ENCODE measurements at places on chromosomes 1 and 21.
A peak's percentile ranks its signal among the peaks of the same experiment; 100 is the strongest.

GRCh38 chr1:177181631-177182291 lies 11.0 kb downstream of the BRINP2 start:
- DNase-seq: peak; percentile 30

- peak; percentile 45 for DNase-seq
These were observed 516 bp downstream of the RCOR3 start for GRCh38 chr1:211259638-211260126.

GRCh38 chr1:21861602-21862429 lies 49.8 kb downstream of the LDLRAD2 start:
- no peak for DNase-seq

DNA sequence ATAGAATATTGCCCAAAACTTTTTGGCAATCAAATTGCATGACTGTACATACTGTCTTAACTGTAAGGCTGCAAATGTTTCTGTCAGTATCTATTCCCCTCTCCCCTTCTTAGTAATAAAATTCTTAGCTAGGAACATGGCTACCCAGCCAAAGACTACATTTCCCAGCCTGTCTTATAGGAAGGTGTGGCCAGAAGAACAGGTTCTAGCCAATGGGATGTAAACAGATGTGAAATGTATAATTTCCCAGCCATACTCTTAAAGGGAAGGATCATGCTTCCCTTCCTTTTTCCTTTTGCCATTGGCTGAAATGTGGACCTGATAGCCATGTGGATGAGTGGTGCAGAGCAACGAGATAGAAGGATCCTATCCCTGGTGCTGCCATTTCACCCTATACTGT lies 7.0 kb upstream of the HIVEP3 start:
- DNase-seq: no peak

DNA sequence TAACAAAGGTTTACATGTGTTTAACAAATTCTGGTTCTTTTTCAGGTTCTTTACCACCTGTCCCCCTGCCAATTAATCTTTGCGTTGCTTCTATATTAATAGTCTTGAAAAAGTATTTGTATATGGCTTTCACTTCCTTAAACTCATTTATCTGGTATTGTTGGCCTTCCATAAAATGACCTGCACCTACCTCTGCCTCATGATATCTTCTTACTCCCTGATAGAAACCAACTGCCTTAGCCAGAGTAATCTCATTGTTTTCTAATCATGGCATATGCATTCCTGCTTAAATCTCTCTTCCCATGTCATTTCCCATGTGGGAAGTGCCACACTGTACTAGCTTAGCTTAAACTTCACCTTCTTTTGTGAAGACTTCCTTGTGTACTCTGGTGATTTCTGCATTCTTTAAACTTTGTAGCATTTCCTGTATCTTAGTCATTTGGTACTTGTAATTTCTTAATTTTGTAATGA lies 8.7 kb downstream of the SMG7 start:
- DNase-seq: no peak

DNA sequence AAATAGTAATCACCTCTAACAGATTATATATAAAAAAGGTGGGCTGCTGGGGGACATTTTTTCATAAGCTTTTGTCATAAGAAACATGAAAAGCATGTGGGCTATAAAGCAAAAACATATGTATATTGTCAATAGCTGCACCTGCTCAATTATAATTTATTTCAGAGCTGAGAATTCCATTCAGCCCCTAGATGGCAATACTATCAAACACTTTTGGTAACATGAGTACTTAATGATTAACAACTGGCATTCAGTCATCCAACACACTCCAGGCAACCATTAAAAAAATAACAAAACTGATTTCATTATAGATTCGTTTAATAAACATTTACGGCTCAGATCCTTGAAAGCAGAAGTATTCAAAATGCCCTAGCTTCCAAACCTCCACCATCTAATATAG lies 115.1 kb downstream of the KCTD3 start:
- DNase-seq: no peak

DNA sequence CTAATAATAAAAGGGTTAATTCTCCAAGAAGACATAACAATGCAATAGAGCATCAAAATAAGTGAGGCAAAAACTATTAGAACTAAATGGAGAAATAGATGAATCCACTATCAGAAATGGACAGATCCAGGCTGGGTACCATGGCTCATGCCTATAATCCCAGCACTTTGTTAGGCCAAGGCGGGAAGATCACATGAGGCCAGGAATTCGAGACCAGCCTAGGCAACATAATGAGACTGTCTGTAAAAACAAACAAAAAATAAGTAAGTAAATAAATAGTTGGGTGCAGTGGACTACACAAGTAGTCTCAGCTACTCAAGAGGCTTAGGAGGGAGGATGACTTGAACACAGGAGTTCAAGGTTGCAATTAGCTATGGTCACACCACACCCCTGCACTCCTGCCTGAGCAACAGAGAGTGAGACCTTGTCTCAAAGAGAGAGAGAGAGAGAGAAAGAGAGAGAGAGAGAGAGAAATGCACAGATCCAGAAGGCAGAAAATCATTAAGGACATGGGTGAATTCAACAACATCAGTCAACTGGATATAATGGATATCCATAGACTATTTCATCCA lies 12.3 kb downstream of the FRRS1 start:
- no peak for DNase-seq

DNA sequence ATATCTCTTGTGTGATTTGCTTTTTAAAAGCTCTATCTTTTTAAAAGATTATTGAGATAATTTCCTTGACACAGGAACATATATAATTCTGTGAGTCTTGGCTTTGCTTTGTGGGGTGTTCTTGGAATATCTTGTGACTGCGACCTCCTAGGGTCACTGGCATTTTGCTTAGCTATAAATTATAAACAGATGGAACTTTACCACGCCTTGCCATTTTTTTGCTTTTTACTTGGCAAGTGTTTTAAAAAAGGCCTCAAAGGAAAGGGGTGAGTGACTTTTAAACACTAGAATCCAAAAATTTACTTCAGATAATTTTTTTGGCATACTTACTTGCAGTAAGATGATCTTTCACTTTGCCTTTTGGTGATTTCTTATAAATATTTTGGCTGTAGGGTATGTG lies 43.6 kb downstream of the ALG6 start:
- DNase-seq: no peak

DNA sequence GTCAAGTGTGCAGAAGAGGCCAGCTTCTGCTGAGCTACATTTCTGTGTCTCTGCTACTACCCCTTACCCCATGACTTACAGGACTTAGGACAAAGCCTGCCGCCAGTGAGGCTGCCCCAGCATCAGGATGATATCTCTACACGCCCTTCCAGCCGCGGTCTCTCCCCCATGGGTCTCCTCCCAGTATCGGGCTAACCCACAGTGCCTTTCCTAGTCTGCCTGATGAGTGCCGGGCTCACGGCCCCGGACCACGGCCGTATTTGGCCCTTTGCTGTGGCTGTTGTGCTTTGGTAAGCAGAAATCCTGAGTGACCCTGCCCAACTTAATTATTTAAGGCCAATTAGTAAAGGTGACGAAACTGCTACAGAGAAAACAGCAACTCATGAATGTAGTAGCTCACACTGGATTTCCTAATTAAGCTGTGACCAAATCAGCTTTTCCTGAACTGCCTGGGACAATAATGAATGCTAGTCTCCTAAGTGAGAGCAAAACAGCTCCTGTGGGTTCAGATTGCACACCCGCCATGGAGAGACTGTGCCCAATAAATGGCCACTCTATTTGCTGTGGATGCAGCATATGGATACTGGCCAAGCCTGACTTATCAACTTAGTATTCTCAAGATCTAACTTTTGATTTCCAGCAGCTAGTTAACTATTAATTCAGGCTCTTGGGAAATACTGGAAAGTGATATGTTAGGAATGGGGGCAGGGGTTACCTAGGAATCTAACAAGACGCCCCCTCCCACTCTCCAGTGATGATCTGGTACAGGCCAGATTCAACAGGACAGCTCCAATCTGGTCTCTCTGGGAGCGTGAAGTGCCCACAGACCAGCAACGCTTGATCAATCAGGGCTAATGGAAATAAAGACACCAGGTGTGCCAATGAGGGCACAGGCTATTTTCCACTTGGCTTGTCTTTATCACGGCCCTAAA lies 123.3 kb upstream of the IFFO2 start:
- DNase-seq: no peak

DNA sequence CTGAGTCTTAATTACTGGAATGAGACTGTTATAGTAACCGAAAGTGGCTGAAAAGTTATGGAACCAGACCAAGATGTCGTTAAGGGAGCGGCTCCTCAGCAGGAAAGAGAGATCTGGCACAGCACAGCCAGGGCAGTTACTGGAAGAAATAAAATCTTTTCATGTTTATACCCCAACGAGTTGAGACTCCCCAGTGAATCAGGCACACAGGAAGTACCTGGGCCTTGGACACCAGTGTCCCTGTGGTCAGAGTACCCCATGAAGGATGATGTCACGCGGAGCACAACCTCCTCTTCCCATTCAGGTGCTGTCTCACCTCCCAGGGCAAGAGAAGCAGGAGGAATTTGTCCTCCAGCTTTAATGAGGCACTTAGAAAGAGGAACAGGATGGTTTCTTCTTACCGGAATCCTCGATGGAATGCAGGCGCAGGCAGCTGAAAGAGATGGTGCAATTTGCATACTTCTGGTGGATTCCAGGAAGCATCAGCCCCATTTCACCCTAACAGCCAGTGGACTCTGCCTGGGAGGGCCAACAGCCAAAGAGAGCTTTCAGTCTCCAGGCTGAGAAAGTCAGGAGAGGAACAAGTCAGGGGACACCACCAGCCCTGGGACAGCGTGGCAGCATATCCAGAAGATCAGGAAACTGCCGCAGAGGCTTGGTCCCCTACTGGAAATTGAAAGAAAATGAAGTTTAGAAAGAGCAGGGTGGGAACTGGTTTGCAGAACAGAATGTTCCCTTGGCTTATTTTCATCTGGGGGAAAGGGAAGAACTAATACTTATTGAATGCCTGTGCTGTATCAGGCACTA lies 35.9 kb upstream of the CTTNBP2NL start:
- peak; percentile 87 for DNase-seq

DNA sequence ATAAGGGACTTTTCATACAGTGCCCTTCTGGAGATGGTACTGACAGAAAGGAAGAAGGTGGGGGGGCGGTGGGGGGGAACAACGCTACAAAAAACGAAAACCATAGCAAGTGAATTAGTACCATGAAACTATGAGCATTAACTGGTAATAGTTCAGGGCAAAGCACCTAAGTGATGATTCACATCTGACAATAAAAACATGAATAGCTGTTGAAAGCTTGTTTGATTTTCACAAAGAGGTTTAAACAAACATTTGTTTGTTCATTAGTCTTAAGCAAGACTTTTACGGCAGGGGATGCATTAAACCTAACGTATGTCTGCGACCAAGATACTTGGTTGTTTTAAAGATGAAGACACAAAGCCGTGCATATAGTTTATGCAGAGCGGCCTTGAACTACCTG lies 177.5 kb downstream of the LMO4 start:
- no peak for DNase-seq

GRCh38 chr1:234926559-234927311 lies 201.9 kb downstream of the TOMM20 start:
- DNase-seq: no peak

- no peak for DNase-seq
These were observed 76.6 kb downstream of the PRKAB2 start for GRCh38 chr1:147095691-147096090.

GRCh38 chr21:42892582-42892930 lies 553 bp upstream of the NDUFV3 start:
- DNase-seq: no peak

DNA sequence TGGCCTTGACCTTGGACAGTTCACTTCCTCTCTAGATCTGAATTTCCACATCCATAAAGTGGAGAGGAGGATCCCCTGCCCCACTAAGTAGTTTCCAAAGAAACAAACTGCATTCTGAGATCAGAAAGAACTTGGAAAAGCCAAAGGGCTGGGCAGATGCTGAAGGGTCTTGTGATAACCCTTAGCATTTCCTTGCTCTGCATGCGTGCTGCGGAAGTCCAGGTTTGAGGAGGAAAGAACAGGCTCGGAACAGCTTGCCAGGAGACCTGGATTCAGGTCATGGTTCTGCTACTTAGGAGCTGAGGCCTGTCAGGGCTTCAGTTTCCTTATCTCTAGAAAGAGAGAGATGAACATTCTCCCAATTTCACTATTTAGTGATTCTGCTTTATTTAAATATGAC lies 27.2 kb downstream of the IGFN1 start:
- no peak for DNase-seq
